Fibroblast of gingiva (primary cell): ENCODE measurements at places on chromosomes 6 and 20.

GRCh38 chr6:52283111-52283510, 1.4 kb downstream of the MCM3 start:
- DNase-seq, result no peak

DNA sequence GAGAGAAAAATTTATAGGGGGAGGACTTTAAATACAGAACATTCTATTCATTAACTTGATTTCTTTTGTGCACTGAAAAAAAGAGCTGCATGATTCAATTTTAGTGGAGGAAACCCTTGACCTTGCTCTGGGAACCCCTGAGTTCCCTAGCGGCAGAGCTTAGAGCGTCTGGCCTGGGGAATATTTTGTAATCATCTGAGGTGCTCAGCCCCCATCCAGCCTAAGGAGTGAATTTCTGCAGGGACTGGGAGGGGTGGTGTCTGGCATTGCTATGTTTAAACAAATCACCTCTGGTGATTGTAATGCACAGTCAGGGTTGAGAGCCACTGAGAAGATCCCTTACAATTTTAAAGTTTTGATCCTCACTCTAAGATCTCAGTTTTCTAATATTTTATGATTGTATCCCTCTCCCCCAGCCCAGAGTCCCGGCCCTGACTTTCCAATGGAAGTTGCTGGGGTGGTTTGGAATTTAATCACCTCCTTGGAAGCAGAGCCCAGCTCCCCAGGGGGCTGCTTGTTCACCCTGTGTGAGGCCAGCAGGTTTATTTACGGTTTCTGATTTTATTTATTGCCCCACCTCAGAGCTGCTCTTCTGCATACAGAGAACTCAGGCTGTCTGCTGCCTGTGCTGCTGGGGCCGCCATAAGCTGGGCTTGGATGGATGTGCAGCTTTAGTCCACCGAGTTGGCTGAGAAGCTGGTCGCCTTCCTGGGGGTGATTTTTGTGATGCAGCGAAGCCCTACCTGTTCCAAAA, 263.1 kb downstream of the LRFN2 start:
- DNase-seq, result no peak

- no peak for DNase-seq
Observed at GRCh38 chr20:53870426-53871315, 199.7 kb downstream of the BCAS1 start.

GRCh38 chr6:129657483-129657882, 52.5 kb downstream of the ARHGAP18 start:
- DNase-seq, result no peak

DNA sequence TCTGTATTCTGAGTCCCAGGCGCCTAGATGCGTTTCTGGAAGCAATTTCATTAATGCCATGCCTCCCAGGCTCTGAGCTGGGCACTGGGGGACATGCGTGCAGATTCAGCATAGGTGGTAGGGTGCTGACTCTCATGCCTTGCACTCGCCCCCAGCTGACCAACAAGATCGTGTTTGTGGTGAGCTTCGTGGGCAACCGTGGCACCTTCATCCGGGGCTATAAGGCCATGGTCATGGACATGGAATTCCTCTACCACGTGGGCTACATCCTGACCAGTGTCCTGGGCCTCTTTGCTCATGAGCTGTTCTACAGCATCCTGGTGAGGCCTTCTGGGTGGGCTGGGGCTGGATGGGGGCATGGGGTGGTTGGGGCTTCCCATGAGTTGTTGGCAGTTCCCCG, 21.6 kb downstream of the UQCC2 start:
- no peak for DNase-seq

DNA sequence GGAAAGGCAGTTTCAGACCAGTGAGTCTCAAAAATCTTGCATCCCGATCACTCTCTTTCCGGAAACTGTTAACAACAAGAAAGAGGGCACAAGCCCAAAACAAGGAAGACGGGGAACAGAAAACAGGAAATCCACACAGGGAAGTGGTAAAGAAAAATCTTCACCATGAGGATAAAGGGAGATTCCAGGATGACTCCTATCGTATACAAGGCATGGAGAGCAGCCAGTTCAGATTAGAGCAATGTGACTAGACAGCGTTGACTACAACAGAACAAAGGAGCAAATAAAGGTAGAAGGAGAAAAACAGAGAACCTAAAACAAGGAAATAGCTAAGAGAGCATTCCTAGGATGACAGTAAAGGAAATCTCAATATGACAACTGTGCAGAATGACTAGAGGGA, 26.5 kb downstream of the VNN1 start:
- DNase-seq, result no peak

DNA sequence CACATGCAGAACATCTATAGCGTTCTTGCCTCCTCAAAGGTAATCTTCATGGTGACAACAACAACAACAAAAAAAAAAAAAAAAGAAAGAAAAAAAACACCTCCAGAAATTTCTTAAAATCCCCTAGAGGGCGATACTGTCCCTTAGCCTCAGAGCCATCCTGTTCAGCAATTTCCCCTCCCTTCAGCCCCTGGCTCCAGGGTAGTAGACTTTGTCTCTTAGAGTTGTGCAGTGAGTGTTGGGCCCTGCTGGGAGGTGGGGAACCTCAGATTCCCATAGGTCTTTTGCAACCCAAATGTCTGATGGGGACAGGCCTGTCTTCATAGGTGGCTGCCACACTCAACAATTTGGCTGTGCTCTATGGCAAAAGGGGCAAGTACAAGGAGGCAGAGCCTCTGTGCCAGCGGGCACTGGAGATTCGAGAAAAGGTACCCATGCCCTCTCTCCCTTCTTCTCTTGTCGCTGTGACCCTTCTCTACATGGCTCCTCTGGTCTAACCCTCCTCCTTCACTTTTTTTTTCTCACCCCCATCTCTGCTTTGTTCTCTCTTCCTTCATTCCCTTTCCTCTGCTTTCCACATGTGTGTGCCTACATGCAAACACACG, 6.0 kb upstream of the PTK7 start:
- peak; percentile 69 for DNase-seq

DNA sequence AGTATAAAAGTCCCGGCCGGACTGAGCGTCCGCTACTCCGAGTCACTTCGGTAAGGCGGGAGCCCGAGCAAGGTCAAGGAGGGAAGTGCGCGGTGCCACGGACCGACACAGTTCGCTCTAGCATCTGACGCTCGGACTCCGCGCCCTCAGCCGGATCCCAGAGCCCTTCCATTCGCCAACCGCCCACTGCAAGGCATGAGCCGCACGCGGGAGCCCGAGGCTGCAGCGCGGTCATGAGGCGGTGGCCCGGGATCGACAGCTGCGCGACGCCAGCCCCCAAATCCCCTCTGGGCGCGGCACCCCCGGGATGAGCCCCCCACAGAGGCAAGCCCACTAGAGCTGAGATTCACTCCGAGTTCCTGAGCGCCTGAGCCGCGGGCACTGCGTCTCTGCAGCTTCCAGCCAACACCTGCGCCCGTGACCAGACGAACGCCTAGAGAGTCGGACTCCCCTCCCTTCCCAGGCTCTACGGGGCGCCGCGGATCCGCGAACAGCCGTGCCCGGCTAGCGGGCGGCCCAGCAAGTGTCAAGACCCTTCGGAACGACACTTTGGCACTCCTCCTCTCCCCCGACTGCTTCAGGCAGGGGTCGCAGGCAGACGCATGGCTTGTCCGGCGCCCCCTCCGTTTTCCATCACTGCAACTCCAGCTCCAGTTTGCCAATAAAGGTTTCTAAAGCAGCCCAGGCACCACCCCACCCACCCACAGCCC, 725 bp upstream of the ISM1 start:
- peak; percentile 32 for DNase-seq

DNA sequence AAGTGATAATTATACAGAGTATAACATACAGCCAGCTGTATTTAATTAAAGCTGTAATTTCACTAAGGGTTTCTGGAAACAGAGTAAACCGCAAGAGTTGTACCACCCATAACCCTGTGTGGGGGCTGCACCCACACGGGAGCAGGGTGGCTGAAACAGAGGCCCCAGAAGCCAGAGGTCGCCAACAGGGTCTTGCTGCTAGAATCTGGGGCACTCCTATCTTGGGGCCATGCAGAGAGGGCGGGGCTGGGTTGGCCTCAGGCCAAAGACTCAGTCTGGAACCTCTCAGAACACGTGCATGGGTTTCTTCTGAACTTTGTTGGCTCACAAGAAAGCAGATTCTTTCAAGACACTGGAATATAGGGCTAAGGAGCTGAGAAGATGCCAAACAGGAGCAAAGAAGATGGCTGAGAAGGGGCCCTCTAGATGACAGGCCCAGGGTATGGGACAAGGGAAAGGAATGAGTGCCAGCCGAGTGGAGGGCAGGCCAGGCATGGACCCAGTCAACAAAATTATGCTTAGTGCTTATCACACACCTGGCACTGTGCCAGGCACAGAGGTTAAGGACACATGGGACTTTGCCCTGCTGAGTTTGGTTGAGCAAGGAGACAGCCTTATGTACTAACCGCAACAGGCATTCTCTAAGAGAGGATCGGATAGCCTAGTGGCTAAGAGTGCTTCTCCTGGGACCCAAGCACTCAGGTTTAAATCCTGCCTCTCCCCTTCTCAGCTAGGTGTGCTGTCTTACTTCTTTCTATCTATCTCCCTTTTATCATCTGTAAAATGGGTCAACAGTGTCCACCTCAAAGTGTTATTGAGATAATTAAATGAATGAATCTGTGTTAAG, 96.6 kb upstream of the FOXP4 start:
- peak; percentile 42 for DNase-seq
